ENCODE measurements at places on chromosomes 7 and 10.

- DNase-seq: no peak
These were observed 36.1 kb downstream of the SORBS1 start for GRCh38 chr10:95525033-95525418.

- no peak for DNase-seq
These were observed 173.5 kb downstream of the SEMA3E start for GRCh38 chr7:83475420-83475819.

- no peak for DNase-seq
These were observed 52.9 kb upstream of the ZMIZ2 start for GRCh38 chr7:44695756-44696155.

DNA sequence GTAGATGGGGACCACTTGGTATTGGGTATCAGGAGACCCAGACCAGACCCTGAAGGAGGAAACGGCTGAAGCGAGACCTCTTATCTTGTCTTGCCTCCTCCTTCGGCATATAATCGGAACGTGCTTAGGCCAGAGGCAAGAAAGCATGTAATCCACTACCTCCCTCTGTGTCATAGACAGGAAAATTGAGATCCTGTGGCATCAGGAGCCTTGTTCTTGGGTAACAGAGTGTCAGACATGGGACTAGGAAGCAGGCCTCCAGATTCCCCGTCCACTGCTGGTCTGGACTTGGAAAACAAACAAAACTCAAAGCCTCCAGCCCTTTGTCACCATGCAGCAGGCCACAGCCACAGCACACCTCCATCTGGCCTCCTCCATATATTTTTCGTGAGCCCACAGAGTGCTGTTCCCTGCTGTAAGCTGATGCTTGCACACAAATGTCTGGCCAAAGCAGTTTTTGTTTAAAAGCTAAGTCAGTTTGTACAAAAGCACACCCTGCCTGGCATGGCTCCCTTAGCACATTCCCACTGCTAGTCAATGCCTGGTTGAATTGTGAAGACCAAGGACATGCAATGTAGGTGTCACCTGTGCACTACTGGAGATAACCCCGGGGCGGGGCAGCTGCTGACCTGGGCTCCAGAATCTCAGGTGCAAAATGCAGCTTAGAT lies 510.9 kb downstream of the RPS24 start:
- DNase-seq: no peak

- no peak for DNase-seq
These were observed 5.4 kb upstream of the GRM8 start for GRCh38 chr7:127258111-127258510.

DNA sequence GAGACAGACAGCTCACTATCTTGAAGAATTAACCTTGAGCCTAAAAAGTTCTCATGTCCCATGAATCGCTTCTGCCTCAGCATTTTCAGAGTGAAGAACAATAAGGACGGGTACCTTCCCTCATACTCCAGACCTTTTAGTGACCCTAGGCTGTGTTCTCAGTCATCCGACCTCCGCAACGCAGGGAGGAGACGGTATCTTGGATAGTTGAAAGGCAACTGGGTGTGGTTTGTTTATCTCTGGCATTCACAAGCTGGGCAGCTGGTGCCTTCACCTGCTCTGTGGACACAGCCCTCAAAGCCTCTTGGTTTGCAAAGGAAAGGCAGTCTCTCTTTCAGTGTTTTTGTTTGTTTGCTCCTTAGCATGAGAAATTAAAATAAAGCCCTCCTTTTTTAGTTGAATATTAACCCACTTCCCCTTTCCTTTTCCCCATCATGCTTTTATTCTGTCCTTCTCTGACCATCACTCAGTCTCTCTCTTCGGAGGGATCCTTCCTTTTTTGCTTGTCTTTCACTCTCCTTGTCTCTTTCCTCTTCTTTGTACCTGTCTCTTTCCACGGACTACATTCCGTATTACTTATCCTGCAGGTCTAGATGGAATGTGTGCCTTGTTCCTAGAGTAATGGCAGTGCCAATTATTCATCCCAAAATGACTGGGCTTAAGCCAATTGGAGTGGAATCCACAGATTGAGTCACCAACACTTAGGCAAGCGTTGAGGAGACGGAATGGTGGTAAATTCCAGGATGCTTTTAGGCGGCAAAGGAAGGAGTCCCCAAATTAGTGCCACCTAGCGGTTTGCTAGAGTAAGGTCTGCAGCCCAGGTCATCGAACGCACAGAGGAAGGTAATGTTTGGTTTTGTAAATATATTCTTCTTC lies 45.8 kb downstream of the PRR15 start:
- no peak for DNase-seq

DNA sequence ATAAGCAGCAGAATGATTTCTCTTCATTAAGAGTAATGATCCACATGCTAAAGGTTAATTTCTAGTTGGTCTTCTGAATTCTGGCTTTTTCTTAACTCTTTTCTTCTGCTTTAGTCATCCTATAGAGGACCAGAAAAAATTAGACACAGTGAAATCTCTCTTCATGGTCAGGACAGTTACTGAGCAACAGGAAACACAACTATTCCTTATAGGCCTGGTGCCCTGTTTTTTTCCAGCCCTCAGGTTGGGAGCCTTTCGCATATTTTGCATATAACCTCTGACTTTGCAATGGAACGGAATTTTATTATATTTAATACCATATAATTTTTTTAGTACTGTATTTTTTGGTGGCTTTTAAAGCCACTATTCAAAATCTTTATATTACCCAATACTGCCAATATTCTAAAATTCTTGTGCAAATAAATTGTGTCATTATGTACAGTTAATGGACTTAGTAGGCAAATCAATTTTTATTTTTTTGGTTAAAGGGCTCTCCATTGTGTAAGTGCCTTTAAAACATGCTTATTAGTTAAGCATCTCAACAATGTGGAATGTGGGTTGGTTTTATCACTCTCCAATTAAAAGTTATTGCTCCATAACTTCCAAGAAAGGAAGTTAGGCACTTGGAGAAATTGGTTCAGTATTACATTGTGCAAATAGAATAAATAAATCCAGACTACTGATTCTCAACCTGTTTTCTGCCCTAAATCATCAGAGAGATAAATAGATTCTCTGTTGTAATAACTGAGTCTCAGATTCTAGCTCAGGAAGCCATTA lies 22.5 kb downstream of the ARL4A start:
- DNase-seq: no peak

DNA sequence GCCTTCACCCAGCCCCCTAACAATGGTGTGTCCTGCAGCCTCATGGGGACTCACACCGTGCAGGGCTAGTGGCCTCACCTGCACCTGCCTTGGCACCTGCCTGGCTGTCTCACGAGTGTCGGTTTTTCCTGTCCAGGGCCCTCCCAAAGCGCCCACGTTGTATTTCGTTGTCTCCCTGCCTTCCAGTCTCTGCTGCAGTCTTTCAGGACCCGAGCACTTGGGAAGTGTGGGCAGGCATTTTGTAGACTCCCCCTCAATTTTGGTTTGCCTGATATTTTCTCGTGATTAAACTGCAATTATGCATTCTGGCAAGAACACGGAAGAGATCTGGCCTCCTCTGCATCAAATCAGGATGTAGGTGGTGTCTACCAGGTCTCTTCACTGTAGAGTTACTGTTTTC lies 17.9 kb downstream of the BNIP3 start:
- DNase-seq: no peak

DNA sequence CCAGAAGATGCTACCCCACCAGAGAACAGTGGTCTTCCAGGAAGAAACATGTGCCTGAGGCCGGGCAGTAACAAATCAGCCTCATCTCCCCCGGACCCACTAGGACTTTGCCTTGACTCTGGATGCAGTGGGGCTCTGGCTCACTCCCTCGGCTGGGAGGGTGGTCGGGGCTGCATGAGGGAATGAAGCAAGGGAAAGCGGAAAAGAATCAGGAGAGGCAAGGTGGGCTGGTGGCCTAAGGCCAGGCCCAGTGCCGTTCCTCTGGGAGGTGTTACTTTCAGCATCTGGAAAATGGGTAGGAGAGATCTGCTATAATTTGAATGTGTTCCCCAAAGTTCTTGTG lies 51.8 kb downstream of the CLEC2L start:
- no peak for DNase-seq

- no peak for DNase-seq
These were observed 445 bp downstream of the REEP3 start for GRCh38 chr10:63521416-63522276.

DNA sequence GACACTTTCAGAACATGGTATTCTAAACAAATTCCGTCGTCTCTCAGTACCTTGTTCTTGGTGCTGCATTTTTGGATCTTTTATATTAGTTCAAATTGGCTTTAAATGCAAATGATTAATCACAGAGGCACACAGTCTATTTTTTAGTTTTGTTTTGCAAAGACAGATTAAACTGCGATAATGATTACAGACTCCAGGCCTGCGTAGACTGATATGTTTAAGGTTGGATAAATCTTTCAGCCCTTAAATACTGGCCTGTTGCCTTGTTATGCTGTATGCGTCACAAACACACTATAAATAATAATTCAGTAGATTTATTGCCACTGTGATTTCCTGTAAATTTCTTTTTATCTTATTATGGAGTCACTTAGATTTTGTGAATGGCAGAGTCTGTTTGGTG lies 19.3 kb downstream of the CACNB2 start:
- no peak for DNase-seq

GRCh38 chr10:89627830-89628229 lies 17.2 kb downstream of the PANK1 start:
- no peak for DNase-seq

- no peak for DNase-seq
These were observed 140.9 kb upstream of the NRBF2 start for GRCh38 chr10:62992145-62992721.

DNA sequence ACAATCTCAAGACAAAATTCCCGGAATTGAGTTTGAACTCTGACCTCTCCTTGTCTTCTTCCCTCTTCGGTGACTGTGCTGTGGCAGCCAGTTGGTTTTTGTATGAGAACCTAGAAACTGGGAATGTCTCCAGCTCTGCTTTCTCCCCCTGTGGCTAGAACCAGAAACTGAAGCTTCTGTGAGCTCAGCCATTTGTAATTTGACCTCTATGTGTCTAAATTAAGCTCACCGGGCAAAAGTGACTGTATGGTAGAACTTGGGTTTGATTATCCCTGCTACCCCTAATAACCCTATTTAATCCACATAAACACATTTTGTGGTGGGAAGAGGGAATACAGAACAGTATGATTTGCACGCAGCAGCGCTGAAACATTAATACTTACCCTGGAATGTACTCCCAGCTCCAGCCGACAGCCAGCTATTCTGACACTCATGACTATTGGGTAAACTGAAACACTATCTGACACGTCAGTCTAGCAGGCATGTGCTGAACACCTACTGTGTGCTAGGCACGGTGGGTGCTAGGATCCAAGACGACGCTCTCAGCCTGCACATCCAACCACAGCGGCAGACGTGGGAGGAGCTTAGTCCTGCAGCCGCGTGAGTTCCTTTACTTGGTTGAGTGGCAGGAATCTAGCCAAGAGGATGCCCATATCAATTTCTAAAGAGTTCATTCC lies 324.8 kb downstream of the SFMBT2 start:
- no peak for DNase-seq

GRCh38 chr10:7804216-7804615 lies 14.1 kb upstream of the TAF3 start:
- no peak for DNase-seq

- DNase-seq: no peak
These were observed 69.8 kb downstream of the MAD1L1 start for GRCh38 chr7:2162959-2163358.

DNA sequence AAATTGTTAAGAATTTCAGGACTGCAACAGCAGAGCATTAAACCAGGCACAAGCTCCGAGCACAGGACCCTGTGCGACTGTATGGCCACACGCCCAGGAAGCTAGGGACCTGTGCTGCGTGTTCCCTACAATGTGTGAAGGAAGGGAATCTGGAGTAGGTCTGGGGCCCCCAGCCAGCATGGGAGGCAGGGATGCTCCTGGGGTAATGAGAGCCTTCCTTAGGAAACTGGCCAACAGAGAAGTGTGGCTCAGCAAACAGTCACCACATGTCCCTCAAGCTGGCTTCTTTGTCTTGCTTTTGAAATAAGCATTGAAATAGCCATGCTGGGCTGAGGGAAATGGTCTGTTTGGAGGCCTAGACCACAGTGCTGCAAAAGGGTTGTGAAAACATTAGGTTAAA lies 8.2 kb downstream of the BLNK start:
- DNase-seq: no peak

- no peak for DNase-seq
These were observed 835 bp downstream of the COMMD3 start for GRCh38 chr10:22317076-22317370.
